ENCODE measurements at places on chromosomes 5 and 9.
A peak's percentile ranks its signal among the peaks of the same experiment; 100 is the strongest.

GRCh38 chr9:70601000-70601951 lies 186.8 kb upstream of the KLF9 start:
- DNase-seq: no peak

- no peak for DNase-seq
Observed at GRCh38 chr5:143315929-143316328, 87.6 kb downstream of the NR3C1 start.

DNA sequence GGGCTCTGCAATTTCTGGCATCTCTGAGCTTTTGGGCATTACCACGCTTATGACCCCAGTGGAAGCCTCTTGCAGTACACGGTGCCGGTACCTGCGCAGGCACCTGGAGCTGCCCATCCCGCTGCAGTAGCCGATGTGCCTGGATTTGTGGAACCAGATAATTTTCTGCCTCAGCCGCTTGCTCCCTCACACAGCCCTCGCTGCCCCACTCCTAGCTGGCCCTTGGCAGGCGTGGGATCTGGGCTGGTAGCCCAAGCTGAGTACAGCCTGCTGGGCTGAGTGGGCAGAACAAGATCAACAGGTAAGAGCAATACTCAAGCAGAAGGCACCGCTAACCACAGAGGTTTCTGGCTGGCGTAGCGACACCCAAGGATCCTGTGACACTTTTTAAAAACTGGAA lies 1808.8 kb upstream of the ACO1 start:
- DNase-seq: no peak

GRCh38 chr9:91978740-91979414 lies 28.8 kb upstream of the ROR2 start:
- DNase-seq: peak; percentile 32

GRCh38 chr9:84711936-84712335 lies 42.4 kb downstream of the NTRK2 start:
- peak; percentile 55 for DNase-seq

DNA sequence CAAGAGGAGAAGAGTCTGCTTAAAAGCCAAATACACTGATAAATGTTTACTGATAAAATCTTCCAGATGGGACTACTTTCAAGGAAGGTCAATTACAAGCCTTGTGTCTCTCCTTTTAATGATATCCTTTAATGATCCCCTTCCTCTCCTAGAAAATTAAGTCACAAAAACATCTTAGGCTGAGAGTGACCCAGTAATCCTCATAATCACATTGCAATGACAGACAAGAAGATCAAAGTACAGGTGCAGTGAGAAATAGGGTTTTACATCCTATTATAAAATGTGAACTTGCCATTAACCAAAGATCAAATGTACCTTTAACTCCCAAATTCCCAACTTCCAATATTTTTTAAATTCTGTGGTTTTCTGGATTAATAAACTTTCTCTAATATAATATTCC lies 514.8 kb downstream of the RAB3C start:
- no peak for DNase-seq

- peak; percentile 97 for DNase-seq
Observed at GRCh38 chr5:160119142-160119904, at the start of gene PWWP2A. Gene PWWP2A, minus strand, starts transcription at chr5:160119450. Its CDS starts 62 bp downstream, at chr5:160119388.

- no peak for DNase-seq
Observed at GRCh38 chr9:93830606-93831005, 124.5 kb downstream of the BARX1 start.

DNA sequence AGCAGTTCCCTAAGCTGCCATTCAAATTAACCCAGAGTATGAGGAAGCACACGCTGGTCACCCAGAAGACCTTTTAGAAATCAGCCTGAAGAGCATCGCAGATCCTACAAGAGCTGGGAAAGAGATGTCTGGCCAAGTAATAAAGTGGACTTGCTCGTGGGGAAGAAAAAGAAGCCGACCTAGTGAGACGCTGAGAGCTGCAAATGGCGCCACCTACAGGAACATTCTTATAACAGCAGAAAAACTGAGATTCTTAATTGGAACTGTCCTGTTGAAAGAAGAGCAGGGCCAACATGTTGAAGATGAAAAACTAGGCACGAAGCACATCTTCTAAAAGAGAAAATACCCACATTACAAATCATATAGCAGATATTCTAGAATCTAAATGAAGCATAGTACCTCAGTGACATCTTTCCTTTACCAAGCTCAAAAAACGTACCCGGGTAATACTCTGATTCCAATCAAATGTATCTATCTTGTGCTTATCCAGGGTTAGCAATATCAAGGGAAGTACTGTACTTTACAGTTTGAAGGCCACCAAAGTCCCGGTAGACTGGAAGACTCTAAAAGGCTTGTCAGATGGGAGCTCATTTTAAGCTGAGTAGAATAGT lies 3.9 kb upstream of the GNAQ start:
- DNase-seq: peak; percentile 90

DNA sequence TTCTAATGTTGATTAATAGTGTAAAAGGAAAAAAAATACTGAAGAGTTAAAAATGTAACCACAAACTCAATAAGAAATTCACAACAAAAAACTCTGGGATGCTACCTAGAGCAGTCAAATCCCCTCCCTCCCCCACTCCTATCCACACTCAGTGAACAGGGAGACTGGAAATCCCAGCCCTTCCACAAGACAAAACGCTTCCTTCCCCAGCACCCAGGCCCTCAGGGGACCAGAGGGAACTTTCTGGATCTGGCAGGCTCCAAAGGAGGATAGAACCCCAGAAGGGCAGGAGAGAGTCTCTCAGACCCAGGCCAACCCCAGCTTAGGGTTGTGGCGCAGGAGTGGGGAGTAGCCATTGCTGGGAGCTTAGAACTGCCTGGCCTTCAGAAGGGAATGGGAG lies 55.0 kb downstream of the DCP2 start:
- DNase-seq: no peak

DNA sequence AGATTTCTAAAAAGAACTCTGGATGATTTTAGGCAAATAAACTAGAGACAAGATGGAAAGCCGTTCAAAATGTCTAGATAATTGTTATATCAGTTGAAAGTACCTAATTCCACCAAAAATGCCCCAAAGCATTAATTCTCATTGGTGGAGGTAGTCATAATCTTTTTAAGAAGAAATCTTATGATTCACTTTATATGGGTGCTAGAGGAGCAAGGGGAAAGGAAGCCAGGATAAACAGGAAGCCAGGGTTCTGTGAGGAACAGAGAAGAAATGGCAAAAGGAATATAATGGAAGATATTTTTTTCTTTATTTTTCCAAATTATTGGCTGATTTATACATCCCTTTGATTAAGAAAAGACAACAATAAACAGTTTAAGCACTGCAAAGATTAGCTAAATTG lies 7.8 kb downstream of the YIPF5 start:
- DNase-seq: no peak
